ENCODE measurements at places on chromosomes 13 and 19. TPM values are rescaled to one million over a fixed set of nuclear protein-coding genes. Genes with fewer than 3 reads are reported as not detected.

ZNF586 gene
- 9.6 TPM for total RNA-seq

SLC7A10 gene
- total RNA-seq, result not detected

FCAR gene
- not detected for total RNA-seq

MCOLN1 gene
- total RNA-seq, result 8.8 TPM

SIGLEC6 gene
- total RNA-seq, result not detected

CFAP97D2 gene
- not detected for total RNA-seq

LRRC63 gene
- total RNA-seq, result 0.37 TPM

All from subcutaneous preadipocyte (primary cell).